Stimulated activated naive B cell treated with anti-CD40 and anti-IgM and Interleukin-4, amounts not matched to agents 10 μg/mL and 1 μg/mL and 100 μg/mL, for 72 hours (primary cell): ENCODE measurements at places on chromosomes 1 and 21.

- DNase-seq: no peak
Measured at GRCh38 chr1:182087304-182087703, 25.8 kb upstream of the ZNF648 start.

DNA sequence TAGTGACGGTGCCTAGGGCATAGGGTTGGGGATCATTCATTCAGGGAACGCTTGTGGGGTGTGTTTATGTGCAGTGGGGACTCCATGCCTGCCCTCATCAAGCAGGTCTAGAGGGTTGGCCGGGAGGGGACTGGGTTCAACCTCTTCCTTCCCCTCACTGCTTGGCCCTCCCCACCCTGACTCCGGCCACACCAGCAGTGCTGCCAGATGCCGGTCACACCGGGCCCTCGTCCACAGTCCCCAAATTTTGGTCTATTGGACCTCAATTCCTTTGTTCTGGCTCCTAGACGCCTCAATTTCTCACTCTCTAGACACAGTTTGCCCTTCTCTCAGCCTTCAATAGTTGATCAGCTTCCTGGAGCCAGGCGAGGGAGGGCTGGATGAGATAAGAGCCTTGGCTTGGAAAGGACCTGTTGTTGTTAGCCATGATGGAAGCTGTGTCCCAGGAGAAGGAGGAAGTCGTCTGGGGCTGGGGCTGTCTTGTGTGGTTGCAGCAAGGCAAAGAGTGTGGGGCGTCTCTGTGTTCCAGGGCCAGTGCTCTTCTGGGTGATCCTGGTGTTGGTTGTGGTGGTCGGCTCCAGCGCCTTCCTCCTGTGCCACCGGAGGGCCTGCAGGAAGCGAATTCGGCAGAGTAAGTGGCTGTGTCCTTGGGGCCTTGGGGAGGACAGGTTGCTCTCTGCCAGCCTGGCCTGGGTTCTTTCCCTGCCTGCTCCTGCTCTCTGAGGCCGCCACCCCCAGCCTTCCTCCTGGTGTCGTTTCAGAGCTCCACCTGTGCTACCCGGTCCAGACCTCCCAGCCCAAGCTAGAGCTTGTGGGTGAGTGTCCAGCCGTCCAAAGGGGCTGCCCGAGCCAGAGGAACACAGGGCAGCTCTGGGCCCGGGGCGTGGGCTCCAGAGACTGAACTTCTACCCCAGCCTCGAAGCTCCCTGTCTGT lies 41.1 kb upstream of the TNFRSF1B start:
- DNase-seq: no peak

GRCh38 chr1:243982447-243983018 lies 68.5 kb upstream of the ZBTB18 start:
- DNase-seq: no peak

- peak; percentile 1 for DNase-seq
Measured at GRCh38 chr1:64505232-64505943, 35.5 kb downstream of the CACHD1 start.

DNA sequence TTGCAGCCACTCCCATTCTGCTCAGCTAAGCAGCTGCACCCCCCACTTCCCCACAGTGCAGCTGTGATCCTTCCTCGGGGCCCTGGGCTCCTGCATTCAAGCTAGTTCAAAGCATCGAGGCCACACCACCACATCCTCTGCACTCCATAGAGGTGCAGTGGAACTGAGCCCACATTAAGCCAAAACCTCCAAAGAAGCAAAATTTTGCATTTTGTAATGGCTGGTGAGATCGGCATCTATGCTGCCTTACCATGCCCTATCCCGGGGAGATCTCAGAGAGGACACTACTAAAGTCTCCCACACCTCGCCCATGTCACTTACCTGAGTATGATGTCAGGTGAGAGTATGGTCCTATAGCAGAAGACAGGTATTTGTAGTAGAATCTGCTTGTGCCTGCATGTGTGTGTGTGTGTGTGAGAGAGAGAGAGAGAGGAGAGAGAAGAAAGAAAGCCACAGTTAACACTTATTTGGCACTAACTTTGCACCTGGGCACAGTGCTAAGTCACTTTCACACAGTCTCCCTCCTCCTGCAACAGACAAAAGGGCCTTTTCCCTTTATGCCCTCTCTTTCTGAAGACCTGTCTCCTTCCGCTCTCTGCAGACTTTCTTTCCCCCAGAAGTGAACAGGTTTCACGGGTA lies 89.8 kb downstream of the KIF14 start:
- DNase-seq: no peak

GRCh38 chr1:167554028-167554779 lies 642 bp upstream of the CREG1 start:
- DNase-seq: no peak

- DNase-seq: no peak
Measured at GRCh38 chr1:17914987-17915386, 159.9 kb downstream of the ACTL8 start.

GRCh38 chr1:58931756-58932155 lies 147.9 kb upstream of the JUN start:
- no peak for DNase-seq

DNA sequence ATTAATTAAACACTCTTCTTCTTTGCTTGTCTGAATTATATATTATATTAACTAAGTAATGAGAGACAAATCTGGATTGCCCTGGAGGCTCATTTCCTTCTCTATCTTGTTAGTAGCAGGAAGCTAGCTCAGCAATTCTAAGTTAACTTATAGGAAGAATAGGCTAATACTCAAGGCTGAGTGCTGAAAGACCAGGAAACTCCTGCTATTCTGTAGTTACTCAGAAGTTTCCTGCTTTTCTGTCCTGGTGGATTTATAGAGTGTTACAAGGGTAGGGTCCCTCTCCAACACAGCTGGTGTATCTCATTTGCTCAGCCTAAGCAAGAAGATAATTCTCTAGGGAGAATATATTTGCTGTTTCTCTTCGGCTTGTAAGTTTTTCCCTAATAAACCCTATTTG lies 29.2 kb downstream of the HSPA13 start:
- DNase-seq: no peak

DNA sequence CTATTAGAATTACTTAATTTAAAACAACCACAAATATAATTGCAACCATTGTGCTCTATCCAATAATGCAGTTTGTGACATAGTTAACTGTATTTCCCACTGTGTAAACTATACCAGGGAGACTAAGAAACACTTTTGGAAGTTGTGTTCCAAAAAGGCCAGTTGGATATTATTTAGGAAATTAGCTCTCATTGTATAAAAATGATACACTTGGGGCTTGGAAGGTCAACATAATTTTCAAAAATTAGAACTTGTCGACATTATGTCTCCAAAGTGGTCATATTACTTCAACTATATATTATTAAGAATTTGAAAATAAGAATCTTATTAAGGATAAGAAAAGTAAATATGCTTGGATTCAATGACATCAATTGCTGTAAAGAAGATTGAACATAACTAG lies 876.6 kb downstream of the MRPL39 start:
- DNase-seq: no peak

DNA sequence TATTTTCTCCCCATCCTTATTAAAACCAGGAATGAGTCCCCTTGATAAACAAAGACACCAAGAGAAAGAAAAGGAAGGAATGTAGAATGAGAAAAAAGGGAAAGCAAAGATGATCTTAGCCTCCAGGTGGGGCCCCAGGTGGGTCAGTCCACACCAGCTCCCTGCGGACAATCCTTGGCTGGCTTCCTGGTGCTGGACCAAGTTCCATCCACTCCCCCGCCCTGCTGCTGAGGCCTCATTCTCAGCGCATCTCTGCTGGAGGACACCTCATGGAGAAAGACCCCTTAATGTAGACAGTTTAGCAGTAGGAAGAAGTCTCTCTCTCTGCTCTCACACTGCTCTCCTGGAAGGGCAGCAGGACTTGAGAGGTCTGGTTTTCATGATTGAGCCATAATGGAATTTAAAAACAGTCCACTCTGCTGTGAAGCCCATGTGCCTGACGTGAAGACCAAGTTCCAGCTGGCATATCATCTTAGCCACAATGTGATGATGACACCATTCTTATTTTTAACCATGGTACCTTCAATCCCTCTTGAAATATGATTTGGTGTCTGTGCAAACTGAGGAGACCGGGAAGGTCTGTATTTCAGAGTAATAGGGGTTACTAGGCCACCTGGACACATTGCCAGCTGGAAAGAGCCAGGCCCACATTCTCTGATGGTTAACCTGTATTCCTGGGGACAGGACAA lies 83.1 kb downstream of the WLS start:
- no peak for DNase-seq

DNA sequence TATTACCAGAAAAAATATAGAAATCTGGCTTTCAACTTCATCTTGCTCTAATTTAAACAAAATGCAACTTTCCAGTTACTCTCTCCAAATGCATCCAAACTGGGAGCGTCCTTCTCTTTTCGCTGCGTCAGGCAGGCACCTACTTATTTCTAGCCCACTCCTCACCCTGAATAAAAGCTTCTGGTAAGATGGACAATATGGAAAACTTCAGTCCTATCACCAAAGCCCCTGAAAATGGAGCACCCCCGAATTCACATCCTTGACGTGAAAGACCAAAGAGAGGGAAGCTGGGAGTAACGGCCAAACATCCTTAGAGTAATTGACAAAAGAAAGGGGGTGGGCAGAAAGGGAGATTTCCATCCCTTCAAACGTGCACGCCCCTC lies 5.5 kb upstream of the PROX1 start:
- DNase-seq: no peak

DNA sequence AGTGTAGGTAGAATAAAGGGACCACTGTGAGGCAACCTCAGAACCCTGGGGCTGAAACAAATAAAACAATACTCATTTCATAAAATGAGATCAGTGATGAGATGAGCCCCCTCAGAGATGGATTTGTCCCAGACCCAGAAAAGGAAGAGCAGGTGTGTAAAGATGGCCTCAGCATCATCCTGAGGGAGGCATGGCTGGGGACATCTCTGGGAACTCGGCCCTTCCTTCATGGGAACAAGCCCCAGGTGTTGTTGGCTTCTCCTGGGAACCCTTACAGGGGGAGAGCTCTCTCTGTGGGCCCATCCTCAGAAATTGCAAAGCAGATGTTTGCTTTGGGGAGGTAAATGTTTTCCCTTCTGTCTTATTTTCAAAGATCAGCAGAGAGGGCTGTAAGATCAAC lies 133.2 kb upstream of the USP24 start:
- no peak for DNase-seq

DNA sequence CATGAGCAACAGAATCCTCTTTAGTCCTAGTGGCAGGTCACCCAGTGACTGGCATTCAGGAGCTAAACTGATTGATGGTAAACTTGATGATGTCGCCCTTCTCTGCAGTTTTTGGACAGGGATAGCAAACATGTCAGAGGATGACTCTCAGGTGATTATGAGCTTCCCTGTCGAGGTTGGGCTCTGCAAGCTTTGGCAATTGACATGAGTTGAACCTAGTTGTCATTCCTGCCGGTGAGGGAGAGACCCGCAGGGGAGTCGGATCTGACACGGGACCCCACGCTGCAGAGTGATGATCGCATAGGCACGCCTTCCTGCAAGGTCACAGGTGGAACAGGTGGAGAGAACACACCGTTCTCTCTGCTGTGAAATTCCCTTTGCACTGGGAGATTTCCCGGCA lies 438.0 kb upstream of the VAMP3 start:
- no peak for DNase-seq

- DNase-seq: no peak
Measured at GRCh38 chr1:20093940-20094391, 24.0 kb downstream of the PLA2G5 start.

DNA sequence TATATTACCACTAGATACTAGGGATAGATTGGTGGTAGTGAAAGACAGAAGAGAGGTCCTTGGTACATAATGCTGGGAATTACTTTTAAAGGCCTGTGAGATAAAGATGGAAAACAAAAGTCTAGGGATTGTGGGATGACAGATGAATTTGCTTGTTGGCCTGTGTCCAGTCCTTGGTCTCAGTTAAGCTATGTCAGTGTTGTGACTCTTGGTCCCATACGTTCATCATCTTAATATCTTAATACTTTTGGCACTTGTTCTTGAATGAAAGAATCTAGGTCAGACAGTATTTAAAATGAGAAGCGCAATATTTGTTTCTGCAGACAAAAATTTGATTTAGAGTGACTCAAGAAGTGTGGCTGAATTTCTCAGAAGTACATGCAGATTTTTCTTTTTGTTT lies 7.6 kb downstream of the RPL5 start:
- no peak for DNase-seq

DNA sequence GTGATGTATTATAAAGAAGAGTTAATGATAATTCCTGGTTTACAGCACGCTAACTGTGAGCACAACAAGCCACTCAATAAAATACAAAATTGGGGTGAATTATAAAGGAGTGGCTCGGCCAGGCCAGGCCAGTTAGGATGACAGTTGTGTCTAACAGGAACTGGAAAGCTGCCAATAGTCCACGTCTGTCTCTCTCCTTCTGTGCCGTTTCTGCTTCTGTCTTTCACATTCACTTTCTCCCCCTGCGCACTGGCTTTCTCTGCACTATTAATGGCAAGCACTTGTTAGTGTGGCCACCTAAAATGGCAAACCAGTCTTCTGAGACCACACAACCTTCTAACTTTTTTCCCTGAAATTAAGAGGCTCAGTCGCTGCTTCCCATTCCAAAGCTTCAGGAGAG lies 394.3 kb downstream of the NTNG1 start:
- no peak for DNase-seq

- no peak for DNase-seq
Measured at GRCh38 chr1:48250572-48250971, 28.1 kb downstream of the SLC5A9 start.

- DNase-seq: peak; percentile 51
Measured at GRCh38 chr21:46605767-46606426, 1.0 kb upstream of the S100B start.

- DNase-seq: no peak
Measured at GRCh38 chr1:171799166-171799565, 17.7 kb downstream of the METTL13 start.

DNA sequence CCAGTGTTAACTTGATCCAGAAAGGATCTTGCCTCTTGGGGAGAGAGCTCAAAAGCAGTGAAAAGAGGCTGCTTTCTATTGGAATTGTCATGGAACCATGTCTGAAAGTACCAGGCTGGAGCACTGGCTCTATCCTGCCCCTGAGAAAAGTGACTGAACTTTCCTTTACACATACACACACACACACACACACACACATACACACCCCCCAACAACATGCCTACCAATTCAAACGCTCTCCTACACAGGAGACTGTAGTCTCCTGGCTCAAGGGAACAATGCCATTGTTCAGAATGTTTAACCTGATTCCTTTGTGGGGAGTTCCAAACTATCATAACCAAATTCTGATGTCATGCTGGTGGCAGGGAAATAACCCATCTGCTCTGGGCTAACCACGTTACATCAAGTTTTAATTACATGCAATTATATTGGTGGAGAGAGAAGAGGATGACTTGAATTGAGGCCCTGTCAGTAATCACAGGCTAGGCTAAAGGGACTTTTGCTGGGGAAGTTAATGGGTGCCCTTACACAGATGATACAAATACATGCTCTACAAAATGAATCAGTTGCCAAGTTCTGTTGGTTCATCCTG lies 52.3 kb upstream of the DUSP10 start:
- DNase-seq: peak; percentile 74

DNA sequence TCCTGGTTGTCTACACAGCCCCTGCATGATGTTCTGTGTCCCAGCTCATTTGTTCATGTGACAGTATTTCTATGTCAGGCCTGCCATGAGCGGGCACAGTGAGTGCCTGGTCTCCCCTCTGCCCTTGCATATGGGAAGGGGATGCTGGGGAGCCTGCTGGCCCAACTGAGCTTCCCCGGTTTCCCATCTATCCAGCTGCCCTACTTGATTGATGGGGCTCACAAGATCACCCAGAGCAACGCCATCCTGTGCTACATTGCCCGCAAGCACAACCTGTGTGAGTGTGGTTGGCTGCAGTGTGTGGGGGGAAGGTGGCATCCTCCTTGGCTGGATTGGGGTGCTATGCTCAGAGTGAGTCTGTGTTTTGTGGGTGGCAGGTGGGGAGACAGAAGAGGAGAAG lies 1.5 kb downstream of the GSTM4 start:
- no peak for DNase-seq
